ENCODE measurements at places on chromosomes 2 and 18.

DNA sequence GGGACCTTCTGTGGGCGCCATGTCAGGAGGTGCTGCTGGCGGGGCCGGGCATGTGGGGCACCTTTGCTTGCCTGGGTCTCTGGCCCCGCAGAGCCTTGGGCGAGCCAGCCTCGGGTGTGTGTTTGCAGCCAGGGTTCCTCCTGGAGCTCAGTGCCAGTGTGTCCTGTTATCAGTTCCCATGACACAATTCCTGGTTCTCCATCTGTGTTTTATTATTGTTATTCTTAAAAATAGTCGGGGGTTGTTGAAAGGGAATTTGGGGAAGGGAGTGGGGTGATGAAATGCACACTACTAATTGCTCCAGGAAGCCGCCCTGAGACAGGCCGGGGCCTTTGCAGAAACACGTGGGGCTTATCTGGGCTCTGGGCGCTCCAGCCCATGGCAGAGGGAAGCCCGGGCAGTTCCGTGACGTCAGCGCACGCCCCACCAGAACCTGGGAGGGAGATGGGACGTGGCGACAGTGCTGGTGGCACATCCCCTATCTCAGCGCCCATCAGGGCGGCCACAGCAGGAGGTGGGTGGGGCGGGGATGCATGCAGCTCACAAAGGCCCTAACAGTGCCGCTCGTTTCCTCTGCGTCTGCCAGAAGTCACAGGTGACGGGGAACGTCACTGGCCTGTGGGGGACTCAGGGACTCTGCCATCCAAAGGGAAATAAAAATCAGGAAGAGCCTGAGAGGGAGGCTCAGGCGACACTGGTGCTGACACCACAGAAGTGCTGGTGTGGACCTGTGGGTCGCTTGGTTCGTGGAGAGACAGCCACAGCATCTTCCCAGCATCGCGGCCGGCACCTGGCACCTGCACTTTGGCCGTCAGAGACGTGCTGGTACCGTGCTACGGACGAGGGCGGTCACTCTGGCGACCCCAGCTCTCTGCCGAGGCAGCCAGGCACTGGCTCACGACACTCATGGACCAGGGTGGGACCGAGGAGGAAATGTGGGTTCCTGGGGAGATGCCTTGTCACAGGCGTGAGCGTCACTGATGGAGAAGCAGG lies 131.0 kb downstream of the NFATC1 start:
- DNase-seq: no peak

- no peak for DNase-seq
Measured at GRCh38 chr2:66317268-66317890, 117.5 kb upstream of the MEIS1 start.

- no peak for DNase-seq
Measured at GRCh38 chr2:37084797-37085196, 479 bp downstream of the GPATCH11 start.

GRCh38 chr2:129923265-129924091 lies 56.0 kb upstream of the RAB6C start:
- DNase-seq: peak; percentile 65

DNA sequence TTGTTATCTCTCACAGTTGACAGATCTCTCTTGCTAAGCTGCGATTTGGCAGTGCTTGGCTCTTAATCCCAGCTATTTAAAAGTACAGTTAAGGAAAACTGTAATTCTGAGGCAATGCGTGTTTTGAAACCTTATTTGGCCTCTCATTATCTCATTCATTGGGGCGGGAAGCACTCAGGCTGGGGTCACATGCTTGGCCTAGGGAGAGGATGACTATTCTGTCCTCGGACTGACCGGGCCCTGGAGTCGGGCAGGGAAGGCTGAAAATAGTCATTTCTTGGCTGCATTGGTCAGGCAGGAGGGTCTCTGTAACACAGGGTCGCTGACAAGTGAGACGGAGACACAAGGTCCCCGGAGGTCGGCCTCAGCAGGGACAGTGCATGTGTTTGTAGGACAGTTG lies 20.2 kb upstream of the EMILIN2 start:
- DNase-seq: no peak

GRCh38 chr18:31206071-31206470 lies 43.4 kb upstream of the DSC1 start:
- DNase-seq: no peak

- no peak for DNase-seq
Measured at GRCh38 chr2:59021786-59022185, 780.7 kb upstream of the FANCL start.

DNA sequence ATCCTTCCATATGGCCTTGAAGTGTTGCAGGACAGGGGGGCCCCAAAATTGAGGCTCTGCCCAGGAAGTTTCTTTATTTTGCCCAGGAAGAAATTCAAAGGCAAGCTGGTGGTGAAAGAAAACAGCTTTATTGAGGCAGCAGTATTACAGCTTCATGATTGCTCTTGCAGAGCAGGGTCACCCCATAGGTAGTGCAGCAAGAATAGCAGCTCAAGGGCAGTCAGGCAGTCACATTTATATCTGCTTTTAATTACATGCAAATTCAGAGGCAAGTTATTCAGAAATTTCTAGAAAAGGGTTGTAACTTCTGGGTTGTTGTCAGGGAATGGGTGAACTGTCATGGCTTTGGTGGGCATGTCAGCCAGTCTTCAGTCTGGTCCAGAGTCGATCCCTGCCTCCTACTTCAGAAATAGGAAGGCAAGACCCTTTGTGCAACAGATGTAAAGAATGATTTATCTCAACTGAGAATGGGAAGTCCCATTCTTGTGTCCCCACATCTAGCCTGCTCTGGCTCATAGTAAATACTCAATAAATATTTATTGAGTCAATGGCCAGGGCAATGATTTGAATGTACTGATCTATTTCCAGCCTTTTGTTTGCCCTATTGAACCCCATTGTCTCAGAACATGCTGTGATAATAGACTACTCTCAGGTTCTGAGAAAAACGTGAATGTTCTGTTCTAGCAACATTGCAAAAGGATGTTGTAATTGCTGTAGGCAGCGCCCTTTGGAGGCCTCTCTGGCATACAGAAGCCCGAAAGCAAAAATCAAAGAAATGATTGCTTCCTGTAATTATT lies 129.8 kb downstream of the MYO3B start:
- no peak for DNase-seq

DNA sequence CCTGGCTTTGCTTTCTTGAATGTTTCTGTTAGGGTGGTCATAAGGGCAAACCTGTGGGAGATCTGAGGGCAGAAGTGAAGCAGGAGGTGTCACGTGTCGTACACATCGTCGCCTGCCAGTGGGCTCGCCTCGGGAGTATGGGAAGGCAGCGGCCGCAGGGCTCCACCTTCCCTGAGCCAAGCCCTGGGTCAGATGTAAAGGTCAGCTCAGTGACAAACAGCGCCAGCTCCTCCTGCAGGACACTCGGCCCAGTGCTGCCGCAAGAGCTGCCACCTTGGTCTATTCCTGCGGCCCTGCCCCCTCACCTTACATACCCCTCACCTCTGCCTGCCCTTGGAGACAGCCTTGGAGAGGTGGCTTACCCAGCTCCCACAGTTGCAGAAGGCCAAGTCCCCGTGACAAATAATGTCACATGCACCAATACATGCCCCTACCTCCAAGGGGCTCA lies 64.2 kb downstream of the PSMG2 start:
- no peak for DNase-seq

DNA sequence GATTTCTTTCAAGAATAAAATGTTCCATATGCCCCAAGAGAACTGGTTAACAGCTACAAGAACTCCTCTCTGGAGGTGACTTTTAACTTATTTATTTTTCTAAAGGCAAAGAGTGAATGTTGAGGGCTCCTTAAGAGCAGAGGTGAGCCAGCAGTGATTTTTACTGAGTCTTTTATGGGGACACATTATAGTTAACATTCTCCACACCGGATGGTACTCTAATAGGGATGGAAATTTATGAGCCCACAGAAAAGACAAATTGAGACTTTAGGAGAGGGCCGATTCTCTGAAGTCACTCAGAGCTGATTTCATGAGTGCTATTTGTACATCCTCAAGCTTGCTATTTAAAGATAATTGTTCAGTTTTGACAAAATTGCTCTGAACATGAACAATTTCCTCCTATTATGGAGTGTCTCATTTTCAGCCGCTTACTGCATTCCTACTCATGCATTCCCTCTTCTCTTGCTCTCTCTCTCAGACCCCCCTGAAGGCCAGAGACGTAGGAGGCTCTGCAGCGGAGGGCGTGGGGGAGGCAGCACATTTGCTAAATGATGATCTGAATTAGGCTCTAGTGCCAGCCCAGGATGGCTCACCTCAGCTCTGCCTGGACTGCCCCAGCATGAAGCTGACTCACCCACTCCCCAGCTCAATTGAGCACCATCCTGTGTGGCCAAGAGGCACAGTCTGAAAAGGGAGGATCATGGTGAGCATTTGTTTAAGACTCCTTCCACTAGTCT lies 5.9 kb upstream of the RPL37A start:
- peak; percentile 33 for DNase-seq

GRCh38 chr2:165587335-165587938 lies 117.9 kb downstream of the CSRNP3 start:
- DNase-seq: no peak

- DNase-seq: no peak
Measured at GRCh38 chr2:237968048-237968862, 1.4 kb downstream of the UBE2F start.

DNA sequence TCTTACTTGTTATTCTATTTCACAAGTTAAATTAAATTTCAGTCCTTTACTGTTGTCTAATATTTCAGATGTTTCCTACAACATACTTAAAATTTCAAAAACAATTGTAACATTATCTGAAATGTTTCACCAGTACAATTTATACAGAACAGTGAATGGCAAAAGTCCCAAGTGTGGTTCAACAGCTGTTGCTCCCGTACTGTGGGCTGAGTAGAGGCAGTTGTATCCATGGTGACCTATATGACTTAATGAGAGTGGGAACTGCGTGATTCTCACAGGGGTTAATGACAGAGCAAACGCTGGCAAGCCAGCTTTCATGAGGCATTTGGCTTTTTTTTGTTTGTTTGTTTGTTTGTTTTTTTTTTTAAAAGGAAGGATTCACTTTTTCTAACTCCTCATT lies 5.3 kb upstream of the PLCL1 start:
- DNase-seq: no peak

- peak; percentile 41 for DNase-seq
Measured at GRCh38 chr2:2328848-2329247, 2.2 kb downstream of the MYT1L start.

DNA sequence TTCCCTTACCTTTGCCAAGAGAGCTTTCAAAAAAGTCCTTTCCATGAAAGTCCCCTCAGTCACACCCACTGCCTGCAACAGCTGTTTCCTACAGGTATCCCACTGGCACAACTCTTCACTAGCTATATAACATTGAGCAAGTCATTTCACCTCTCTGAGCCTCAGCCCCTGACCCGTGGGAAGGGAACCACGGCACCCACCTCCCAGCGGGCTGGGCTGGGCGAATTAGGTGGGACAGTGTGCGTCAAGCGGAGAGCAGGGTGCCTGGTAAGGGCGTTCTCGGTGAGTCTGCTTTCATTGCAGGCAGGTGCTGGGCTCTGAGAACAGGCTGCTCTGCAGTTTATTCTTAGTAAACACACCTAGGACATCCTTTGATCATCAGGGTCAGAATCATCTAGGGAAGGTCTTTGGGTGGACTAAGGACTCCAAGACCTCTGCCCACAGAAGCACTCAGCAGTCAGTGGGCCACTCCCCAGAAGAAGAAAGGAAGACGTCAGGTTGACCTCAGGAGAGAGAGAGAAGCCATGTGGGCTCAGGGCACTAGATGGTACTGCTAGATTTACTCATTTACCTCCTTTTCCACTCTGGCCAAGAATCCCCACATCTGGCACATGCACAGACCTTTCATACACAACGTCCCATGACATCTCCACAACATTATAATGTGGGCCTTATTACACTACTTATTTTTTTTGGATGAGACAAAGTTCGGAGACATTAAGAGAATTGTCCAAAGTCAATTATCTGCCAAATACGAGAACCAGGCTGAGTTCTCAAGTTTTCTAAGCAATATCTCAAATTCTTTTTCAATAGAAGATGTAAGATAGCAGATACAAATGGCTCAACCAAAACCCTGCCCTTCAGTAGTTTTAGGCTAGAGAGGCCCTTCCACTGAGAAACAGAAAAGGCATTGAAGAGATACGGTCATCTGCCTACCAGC lies 79.9 kb downstream of the GALNT14 start:
- no peak for DNase-seq

DNA sequence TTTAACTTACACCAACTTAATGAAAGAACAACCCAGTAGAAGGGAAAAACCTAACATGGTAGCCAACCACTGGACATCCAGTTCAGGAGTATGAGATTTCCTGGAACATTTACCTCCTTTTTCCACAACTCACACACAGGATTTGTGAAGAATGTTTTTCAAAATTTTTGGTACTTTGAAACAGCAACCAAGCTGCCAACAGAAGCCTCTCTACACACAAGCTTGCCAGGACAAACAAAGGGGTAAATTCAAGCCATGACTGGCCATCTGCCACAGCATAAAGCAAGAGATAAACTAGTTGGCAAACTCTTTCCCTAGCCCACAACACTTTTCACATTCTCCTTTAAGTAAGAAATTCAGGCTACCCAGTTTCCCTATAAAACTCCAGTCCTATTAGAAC lies 21.4 kb downstream of the MGAT4A start:
- no peak for DNase-seq

DNA sequence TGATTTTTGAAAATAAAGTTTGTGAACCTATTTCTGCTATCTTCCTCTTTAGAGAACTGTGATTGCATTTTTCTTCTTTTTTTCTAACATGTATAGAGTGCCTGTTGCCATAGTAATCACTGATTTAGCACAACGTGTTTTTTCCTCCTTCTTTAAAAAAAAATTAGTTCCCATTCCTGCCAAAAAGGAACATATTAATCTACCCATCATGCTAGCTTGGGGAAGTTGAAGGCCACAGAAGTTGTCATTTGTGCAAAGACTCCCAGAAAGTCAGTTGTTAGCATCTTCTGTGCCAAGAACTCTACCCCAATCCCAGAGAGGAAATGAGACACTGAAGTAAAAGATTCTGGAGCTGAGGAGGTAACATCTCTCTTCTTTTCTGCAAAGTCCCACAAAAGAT lies 57.3 kb downstream of the SLC8A1 start:
- no peak for DNase-seq

DNA sequence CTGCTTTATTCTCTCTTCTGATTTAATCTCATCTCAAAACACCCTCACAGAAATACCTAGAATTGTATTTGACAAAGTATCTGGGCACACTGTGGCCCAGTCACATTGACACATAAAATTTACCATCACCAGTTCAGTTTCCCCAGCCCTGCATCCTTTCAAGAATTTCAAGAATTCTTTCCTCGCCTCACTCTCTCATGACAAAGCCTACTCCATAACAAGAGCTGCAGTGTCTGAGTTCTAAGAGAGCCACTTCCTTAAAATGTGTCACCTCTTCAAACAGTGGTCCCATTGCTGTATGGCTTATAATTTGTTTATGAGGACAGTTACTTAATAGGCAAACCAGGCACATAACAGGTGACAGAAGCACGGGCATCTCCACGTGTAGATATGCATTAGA lies 90.9 kb upstream of the STK39 start:
- DNase-seq: no peak

GRCh38 chr2:4618141-4618540 lies 914.8 kb downstream of the DCDC2C start:
- peak; percentile 23 for DNase-seq
